CD4-positive, alpha-beta T cell (primary cell): ENCODE measurements at places on chromosomes 7 and 10. TPM values are rescaled to one million over a fixed set of nuclear protein-coding genes. Genes with fewer than 3 reads are reported as not detected.
A peak's percentile ranks its signal among the peaks of the same experiment; 100 is the strongest.

Gene ATOH7
- not detected for total RNA-seq

Gene AKR1C3
- total RNA-seq = 1.9 TPM

Gene MAP3K8
- 27.3 TPM for total RNA-seq

Gene CNNM2
- 8.9 TPM for total RNA-seq

Gene TMEM236
- 0.05 TPM for total RNA-seq

Gene ANKMY2
- 3.3 TPM for total RNA-seq

Gene TLX1
- total RNA-seq = not detected

GRCh38 chr7:81075150-81075549 is 156.3 kb upstream of the SEMA3C start:
- no peaks in the 10 kb centered on the region for H3K36me3 ChIP-seq
- H3K27me3 ChIP-seq = no peaks in the 10 kb centered on the region
- no peak overlapping the region for H3K27ac ChIP-seq
- H3K4me1 ChIP-seq = no peaks in the 10 kb centered on the region

DNA sequence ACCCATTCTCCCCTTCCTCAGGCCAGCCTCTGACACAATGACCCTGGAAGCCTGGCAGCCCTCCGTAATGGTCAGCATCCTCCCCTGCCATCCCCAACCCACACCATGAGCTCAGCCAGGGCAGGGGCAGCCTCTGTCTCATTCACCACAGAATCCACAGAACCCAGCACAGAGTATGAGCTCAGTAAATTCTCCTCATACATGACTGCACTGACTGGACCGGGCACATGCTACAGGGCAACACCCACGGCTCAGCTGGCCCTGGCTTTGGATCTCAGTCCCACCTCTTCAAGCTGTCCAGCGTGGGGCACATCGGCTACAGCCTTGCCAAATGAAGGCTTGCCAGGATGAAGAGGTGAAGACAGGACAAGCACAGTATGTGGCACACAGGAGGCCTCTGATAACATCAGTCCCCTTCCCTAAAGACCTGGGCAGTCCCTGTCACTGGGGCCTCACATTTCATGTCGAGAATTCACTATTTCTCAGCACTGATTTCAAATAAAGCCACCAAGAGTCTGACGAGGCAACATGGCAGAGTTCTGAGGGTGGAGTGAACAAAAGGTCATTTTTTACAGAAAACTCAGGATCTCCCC is 7.9 kb downstream of the GPRIN2 start:
- no peak overlapping the region for H3K27ac ChIP-seq
- no peaks in the 10 kb centered on the region for H3K27me3 ChIP-seq
- H3K4me1 ChIP-seq = no peaks in the 10 kb centered on the region
- no peak overlapping the region for H3K4me3 ChIP-seq
- H3K36me3 ChIP-seq = no peaks in the 10 kb centered on the region
- no peak for DNase-seq

- H3K4me3 ChIP-seq = no peak overlapping the region
- no peaks in the 10 kb centered on the region for H3K36me3 ChIP-seq
- peaks cover 18% of the 10 kb centered on the region for H3K4me1 ChIP-seq
- no peak overlapping the region for H3K27ac ChIP-seq
- H3K27me3 ChIP-seq = no peaks in the 10 kb centered on the region
- no peak for DNase-seq
Observed at GRCh38 chr10:69498711-69499471, 47.6 kb downstream of the TSPAN15 start.

- H3K27ac ChIP-seq = no peak overlapping the region
- no peaks in the 10 kb centered on the region for H3K27me3 ChIP-seq
Observed at GRCh38 chr10:98318861-98319260, 50.9 kb upstream of the LOXL4 start.

DNA sequence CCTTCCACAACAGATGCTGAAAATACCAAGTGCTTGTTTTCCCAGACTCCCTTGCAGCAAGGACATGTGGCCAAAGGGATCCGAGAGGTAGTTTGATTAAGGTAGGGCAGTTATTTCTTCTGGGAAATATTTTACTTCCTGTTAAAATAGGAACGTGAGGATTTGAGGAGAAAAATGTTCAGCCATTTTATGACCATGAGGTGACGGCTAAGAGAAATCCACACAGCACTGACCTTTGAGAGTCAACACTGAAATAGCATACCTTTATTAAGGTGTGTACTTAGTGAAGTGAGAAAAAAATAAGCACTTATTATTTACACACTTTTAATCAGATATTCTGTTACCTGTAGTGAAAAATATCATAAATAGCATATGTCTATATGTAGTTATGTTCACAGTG is 133.9 kb downstream of the PPP1R3A start:
- H3K27me3 ChIP-seq = no peaks in the 10 kb centered on the region
- H3K4me3 ChIP-seq = no peak overlapping the region
- H3K4me1 ChIP-seq = no peaks in the 10 kb centered on the region

GRCh38 chr10:125089469-125089868 is 70.9 kb downstream of the CTBP2 start:
- H3K4me3 ChIP-seq = no peak overlapping the region
- H3K27me3 ChIP-seq = peaks cover 4% of the 10 kb centered on the region
- no peak overlapping the region for H3K27ac ChIP-seq
- H3K4me1 ChIP-seq = no peaks in the 10 kb centered on the region
- H3K36me3 ChIP-seq = no peaks in the 10 kb centered on the region

DNA sequence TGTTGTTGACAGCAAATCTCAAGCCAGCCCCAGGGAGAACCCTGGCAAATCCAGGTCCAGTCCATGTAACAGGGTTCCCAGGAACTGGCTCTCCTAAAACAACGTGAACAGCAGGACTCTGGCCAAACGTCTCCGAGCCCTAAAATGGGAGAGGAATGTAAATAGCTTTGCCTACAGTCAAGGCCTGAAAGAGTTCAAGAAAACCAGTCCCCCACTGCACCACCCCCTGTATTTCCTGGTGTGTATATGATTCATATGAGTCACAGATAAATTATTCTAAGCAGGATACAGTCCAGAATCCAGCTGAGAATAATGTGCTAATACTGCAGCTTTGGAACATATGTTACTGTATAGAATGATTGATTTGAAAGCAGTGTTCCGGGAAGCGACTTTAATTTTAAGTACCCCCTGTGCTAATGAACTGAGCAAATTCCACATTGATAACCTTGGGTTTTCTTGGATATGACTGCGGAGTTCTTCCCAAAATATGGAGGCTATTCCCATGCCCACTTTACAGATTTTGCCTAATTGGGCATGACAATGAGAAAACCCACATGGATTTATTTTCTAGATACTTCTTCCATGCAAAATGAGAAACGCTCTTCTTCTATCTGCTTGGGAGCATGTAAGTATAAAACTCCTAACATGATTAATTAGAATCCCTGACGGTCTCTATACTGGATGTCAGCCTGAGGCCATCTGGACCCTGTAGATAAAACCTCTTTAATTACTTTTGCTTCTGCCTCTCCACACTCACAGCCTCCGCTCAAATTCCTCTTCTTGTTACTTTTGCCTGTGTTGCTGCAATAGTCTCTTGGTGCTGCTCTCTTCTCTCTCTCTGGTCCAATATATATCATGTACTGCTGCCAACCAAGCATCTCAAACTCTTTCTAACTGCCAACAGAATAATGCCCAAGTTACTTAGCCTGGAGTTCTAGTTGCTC is 50.2 kb downstream of the LAMB4 start:
- no peaks in the 10 kb centered on the region for H3K36me3 ChIP-seq
- H3K27ac ChIP-seq = no peak overlapping the region
- H3K4me3 ChIP-seq = no peak overlapping the region
- no peak for DNase-seq
- H3K4me1 ChIP-seq = no peaks in the 10 kb centered on the region

- no peak for DNase-seq
- no peaks in the 10 kb centered on the region for H3K36me3 ChIP-seq
- no peaks in the 10 kb centered on the region for H3K4me1 ChIP-seq
- H3K27me3 ChIP-seq = no peaks in the 10 kb centered on the region
- H3K27ac ChIP-seq = no peak overlapping the region
Observed at GRCh38 chr7:115679976-115680375, 350.6 kb downstream of the TFEC start.

GRCh38 chr7:1696671-1697498 is 26.8 kb downstream of the ELFN1 start:
- peaks cover 2% of the 10 kb centered on the region for H3K4me1 ChIP-seq
- no peak overlapping the region for H3K27ac ChIP-seq
- DNase-seq = peak; percentile 6
- H3K27me3 ChIP-seq = no peaks in the 10 kb centered on the region

- DNase-seq = no peak
- H3K4me1 ChIP-seq = no peaks in the 10 kb centered on the region
- H3K27ac ChIP-seq = no peak overlapping the region
- no peak overlapping the region for H3K4me3 ChIP-seq
- H3K36me3 ChIP-seq = no peaks in the 10 kb centered on the region
Observed at GRCh38 chr7:39033885-39034624, 56.3 kb downstream of the POU6F2 start.

- H3K27me3 ChIP-seq = no peaks in the 10 kb centered on the region
- peaks cover 2% of the 10 kb centered on the region for H3K36me3 ChIP-seq
- H3K4me3 ChIP-seq = peak overlapping the region; percentile 87
- no peak for DNase-seq
- peak overlapping the region; percentile 74 for H3K27ac ChIP-seq
Observed at GRCh38 chr10:70404787-70405036, 767 bp downstream of the EIF4EBP2 start.

DNA sequence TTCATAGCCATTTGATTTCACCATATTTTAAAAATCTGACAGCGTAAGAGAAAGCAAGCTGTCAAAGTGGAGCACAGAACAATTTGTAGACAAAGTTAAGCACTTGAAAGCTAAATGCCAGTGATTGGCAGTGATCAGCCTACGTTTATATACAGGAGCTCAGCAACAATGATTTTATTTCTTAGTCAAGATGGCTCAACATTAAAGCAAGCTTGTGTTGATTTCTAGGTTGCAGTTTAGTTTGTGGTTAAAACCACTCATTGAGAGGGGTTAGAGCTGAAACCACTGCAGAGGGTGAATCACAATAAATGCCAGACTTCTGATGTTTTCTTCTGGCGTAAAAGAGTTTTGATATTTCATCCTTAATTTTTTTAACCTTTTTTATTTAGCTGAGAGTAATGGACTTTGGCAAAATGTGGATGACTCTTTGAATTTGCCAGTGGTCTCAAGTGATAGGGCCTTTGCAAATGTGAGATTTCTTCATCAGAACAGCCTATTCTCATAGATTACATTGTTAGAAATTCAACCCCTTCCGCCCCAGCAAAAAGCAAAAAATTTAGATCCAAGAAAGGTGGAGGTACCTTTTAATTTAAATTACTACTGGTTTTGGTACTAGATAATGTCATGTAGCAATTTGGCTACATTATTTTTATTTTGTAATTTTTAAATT is 73.8 kb downstream of the SHOC2 start:
- H3K4me1 ChIP-seq = peaks cover 6% of the 10 kb centered on the region
- peaks cover 7% of the 10 kb centered on the region for H3K36me3 ChIP-seq
- no peak overlapping the region for H3K27ac ChIP-seq

- H3K36me3 ChIP-seq = no peaks in the 10 kb centered on the region
- H3K4me3 ChIP-seq = no peak overlapping the region
- no peaks in the 10 kb centered on the region for H3K4me1 ChIP-seq
- no peak for DNase-seq
- no peak overlapping the region for H3K27ac ChIP-seq
- H3K27me3 ChIP-seq = no peaks in the 10 kb centered on the region
Observed at GRCh38 chr7:138645284-138645683, 55.9 kb downstream of the SVOPL start.

DNA sequence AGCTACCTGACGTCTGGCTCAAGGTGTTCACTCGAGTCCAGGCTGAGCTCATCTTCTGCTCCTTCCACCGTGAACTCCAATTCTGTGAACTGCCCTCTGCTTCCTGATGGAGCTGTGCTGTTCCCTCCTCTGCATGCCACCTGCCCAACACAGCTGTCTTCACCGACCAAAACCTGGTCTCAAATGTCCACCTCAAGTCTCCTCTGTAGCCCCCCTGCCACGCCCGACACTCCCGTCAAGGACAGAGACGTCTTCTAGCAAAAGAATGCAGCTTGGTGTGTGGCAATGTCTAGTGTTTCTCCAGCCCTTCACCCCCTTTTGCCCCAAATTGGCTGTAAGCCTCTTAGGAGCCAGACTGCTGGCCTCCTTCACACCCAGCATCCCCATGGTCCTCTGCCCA is 305.1 kb downstream of the DNAJB6 start:
- no peaks in the 10 kb centered on the region for H3K36me3 ChIP-seq
- no peaks in the 10 kb centered on the region for H3K4me1 ChIP-seq
- no peak overlapping the region for H3K27ac ChIP-seq
- no peak for DNase-seq
- H3K27me3 ChIP-seq = no peaks in the 10 kb centered on the region

DNA sequence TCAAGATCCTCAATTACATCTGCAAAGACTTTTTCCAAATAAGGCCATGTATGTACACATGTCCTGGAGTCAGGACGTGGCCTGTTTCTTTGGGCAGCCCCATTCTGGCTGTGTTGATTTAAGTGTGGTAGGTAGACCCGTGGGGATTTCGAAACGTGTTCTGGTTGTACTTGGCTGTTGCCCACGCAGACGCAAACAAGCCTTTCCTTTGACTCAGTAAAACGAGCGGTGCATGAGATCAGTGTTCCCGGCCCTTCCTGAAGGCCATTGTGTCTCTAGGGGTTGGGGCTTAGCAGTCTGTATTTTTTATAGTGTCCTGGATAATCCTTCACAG is 64.8 kb upstream of the DNAJB6 start:
- H3K4me3 ChIP-seq = no peak overlapping the region
- peaks cover 25% of the 10 kb centered on the region for H3K36me3 ChIP-seq
- no peaks in the 10 kb centered on the region for H3K27me3 ChIP-seq
- DNase-seq = no peak
- peaks cover 31% of the 10 kb centered on the region for H3K4me1 ChIP-seq
- no peak overlapping the region for H3K27ac ChIP-seq

DNA sequence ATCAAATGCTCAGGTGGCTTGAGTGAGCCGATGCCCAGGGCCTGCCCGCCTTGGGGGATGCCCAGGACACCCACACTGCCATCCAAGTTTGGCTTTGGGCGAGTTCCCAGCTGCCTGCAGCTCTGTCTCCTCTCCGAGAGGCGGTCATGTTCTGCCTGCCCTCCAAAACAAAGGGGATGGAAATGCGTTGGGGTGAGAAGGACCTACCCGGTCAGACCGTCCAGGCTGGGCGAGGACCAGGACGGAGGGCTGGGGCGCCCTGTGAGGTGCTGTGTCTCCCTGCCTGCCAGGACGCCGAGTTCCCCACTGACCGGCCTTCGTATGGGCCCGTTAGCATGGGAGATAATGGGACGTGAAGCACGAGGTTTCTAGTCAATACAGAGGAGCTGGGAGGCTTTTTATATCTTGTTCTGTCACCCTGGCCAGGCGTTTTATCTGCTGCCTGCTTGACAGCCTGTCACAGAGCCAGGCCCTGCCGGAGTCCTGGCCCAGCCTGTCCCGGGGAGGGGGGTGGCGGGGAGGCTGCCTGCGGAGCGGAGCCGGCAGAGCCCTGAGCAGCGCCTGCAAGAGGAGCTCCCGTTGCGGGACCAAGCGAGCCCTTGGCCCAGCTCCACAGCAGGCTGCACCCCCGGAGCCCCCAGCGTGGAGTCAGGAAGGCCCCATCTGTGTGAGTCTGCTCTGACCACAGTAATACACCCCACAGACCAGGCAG is 22.0 kb upstream of the ELFN1 start:
- no peaks in the 10 kb centered on the region for H3K36me3 ChIP-seq
- peaks cover 2% of the 10 kb centered on the region for H3K27me3 ChIP-seq
- H3K4me1 ChIP-seq = no peaks in the 10 kb centered on the region
- H3K4me3 ChIP-seq = no peak overlapping the region
- no peak for DNase-seq
- H3K27ac ChIP-seq = no peak overlapping the region

DNA sequence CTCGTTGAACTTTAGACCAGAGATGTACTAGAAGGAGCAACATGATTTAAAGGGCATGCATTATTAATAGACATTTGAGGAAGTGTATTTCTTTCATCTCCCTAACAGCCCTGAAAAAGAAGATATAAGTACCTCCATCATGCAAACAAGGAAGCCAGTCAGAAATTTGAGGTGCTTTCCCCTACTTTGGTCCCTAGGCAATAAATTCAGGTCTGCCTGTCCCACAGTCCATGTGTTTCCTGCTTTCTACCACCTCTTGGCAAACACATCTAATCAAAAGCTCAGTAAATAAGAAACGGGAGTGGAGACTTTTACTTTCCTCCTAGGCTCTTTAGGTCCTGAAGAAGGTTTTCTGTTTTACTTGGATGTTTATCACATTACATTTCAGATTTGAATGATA is 5.2 kb upstream of the SEMA3C start:
- H3K4me3 ChIP-seq = no peak overlapping the region
